HuH-7.5 (cell line): ENCODE measurements at places on chromosomes 7 and 10.

DNA sequence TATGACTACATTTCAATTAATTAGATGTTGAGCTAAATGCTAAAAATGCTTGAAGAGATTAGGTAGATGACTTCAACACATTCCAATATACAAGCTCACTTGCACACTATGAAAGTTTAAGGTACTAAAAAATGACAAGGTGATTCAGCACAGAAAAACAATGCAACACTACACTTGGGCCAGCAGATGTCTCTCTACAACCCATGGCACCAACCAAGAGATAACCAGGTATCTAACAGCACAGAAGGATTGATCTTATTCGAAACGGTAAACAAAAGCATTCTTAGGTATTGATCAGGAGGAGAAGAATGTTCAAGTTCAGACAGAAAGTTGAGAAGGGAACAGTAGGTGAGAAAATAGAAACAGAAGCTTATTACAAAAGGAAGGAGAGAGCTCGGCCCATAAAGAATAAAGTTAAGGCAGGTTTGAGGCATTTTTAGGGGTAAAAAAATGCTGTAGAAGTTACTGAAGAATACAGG lies 248.2 kb upstream of the KLF14 start:
- no peak for DNase-seq

GRCh38 chr7:42242381-42242780 lies 5.4 kb upstream of the GLI3 start:
- DNase-seq: no peak

GRCh38 chr7:53094827-53095226 lies 59.4 kb downstream of the POM121L12 start:
- no peak for DNase-seq

- DNase-seq: no peak
These were observed 1.4 kb downstream of the PTF1A start for GRCh38 chr10:23193435-23194074.

GRCh38 chr10:95505641-95506040 lies 55.5 kb downstream of the SORBS1 start:
- no peak for DNase-seq
